ENCODE measurements at places on chromosomes 2 and 18. TPM values are rescaled to one million over a fixed set of nuclear protein-coding genes. Genes with fewer than 3 reads are reported as not detected.

Gene PROKR1
- total RNA-seq, result not detected

Gene DPP4
- 0.05 TPM for total RNA-seq

Gene UGT1A4
- total RNA-seq, result not detected

Gene NYAP2
- total RNA-seq, result not detected
